ENCODE measurements at places on chromosomes 5 and 9.

GRCh38 chr9:33184963-33185362 lies 17.8 kb upstream of the B4GALT1 start:
- DNase-seq = no peak

DNA sequence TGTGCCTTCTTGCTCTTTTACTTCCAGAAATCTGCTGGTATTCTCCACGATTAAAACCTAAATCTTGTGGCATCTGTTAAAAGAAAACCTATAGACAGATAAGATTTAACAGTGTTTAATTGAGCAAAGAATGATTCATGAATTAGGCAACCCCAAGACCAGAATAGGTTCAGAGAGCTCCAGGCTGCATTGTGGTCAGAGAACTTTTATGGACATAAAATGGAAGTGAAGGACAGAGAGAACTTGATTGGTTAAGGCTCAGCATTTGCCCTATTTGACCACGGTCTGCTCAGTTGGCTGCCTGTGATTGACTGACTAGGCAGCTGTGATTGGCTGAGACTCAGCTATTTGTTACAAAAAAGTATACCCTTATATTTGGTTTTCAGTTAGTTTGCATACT lies 10.4 kb upstream of the SLC36A2 start:
- DNase-seq = peak; percentile 31

GRCh38 chr9:69637817-69638200 lies 34.4 kb downstream of the APBA1 start:
- peak; percentile 78 for DNase-seq

DNA sequence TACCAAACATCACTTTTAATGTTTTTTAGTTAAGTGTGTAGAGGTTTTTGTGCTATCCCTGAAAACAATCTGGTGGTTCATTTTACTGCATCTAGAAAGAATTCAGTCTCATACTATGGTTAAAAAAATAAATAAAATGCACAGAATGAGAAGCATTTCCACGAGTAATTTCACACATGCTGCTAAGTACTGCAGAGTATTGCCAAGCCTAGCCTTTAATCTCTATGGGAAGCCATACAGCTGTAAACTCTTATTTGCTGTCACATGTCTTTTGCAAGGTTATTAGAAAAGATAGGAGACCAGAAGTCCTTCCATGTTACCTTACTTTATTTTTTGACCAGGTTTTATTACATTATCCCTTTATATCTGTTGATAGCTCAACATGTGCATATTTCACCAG lies 37.6 kb upstream of the MAN2A1 start:
- peak; percentile 16 for DNase-seq

DNA sequence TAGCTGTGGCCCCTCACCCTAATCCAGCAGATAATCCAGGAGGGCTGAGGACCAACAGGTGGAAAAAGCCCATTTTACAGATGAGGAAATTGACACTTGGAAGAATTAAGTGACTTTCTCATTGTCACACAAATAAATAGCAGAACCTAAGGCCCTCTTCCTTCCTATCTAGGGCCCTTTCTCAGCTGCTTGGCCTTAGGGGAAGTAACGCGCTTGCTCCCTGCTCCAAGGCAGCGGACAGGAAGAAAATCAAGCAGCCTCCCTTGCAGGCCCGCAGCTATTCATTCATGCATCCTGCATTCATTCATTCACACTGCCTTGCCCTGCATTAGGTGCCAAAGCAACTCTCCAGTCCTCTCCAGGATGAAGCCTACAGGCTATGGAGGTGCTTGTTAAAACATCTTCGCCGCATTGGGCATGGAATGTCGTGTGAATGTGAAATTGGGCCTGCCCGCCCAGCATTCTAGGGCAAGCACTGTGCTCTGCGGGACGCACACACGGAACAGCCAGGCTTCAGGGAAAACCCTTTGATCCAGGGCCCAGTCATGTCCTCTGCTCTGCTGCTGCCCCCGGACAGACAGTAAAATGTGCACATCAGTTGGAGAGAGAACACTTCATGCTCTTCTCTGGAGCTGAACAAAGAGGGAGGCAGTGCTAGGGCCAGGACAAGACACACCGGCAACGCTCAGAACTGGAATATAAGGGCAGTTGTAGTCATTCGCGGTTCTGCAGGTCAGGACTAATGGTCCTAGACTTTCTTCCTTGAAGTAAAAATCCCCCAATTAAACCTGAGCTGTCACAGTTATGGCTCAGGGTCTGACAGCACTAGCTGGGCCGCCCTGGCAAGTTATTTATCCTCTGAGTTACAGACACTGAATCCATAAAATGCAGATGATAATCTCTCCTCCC lies 166.0 kb downstream of the COL23A1 start:
- DNase-seq = no peak
